ENCODE measurements at places on chromosomes 5 and 9. TPM values are rescaled to one million over a fixed set of nuclear protein-coding genes. Genes with fewer than 3 reads are reported as not detected.
A peak's percentile ranks its signal among the peaks of the same experiment; 100 is the strongest.

Gene MATR3
- total RNA-seq = 355 TPM

- DNase-seq = peak; percentile 22
Measured at GRCh38 chr5:121762426-121762825, 89.3 kb upstream of the FTMT start.

- no peak for DNase-seq
Measured at GRCh38 chr9:113990570-113990907, 87.6 kb downstream of the AMBP start.

DNA sequence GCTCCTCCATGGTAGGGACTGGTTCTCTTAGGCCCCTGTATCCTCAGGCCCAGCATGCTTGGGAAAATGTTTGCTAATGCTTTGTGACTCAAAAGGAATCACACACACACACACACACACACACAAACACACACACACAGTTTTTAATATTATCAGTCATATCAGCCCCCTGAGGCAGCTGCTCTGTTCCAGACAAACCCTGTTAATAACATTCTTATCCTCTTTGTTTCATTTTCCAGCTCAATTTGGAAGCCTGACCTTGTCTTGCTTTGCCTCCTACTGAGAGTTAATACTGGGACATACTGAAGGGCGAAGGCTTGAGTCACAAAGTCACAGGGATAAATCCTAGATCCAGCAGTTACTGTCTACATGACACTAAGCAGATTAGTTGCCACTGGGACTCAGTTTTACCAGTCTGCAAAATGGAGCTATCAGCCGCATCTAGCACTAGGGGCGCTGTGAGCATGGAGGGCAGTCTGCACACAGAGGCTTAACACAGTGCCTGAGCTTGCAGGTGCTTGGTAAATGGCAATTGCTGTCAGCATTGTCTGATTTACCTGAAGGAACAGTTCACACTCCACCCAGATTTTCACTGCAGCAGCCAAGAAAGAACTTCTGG, 37.1 kb upstream of the KCNMB1 start:
- DNase-seq = no peak

Gene C5orf24
- total RNA-seq = 67.0 TPM

Gene FREM1
- total RNA-seq = 27.7 TPM

GRCh38 chr9:114894609-114895433, 35.6 kb downstream of the TNFSF8 start:
- DNase-seq = peak; percentile 57

Gene ECSCR
- 0.27 TPM for total RNA-seq

Gene SPOCK1
- total RNA-seq = 7.7 TPM

DNA sequence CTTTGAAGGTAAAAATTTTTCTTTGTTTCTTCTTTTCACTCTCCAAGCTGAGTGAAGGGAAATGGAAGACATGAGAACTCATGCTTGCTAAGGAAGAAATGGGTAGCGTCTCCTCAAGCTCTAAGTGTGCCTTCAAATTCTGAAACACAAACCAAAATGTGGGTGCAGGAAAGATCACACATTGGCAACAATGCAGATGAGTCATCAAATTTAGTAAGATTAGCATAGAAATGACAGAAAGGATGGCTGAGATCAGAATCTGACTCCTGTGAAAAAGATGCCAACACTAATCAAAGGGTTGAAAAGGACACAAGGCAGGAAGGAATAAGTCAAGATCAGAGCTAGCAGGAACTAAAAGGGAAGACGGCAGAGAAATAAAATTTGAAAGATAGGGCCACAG, 61.1 kb upstream of the ZNF462 start:
- DNase-seq = no peak

Gene OBP2B
- total RNA-seq = not detected

DNA sequence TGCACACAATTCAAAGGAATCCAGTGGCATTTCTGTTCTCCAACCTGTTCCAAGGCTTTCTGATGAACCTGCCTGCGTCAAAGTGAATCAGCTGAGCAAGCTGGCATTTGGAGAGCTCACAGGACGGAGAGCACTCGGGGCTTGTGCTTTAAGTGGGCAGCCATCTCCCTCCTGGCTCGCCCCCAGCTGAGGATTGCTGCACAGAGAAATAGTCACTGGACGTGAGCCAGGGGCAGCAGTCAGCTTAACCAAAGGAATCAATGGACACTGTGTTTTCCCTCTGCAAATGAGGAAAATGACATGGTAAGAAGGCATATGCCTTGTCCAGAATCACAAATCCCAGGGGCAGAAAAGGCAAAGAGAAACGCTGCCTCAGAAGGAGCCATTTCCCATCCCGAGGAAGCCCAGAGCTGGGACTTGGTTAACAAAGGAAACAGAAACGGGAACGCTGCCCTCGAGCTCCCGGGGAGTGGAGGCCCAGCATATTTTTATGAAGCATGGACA, 299.4 kb downstream of the ZSWIM6 start:
- peak; percentile 21 for DNase-seq

DNA sequence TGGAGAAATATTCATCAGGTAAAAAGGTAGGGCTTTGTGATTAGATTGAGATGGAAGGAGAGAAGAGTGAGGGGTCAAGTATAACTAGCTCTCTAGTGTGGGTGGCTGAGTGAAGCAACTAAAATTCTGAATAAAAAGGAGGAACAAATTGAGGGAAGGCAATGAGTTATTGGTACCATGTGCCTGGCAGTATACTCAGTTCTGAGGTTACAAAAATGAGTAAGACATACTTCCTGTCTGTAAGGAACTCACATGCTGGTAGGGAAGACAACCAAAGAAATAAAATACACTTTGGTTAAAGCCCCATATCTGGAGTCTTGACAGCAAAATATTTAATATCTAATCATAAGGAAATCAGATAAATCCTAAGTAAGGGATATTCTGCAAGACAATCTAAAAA, 476.8 kb upstream of the C9orf72 start:
- DNase-seq = no peak

DNA sequence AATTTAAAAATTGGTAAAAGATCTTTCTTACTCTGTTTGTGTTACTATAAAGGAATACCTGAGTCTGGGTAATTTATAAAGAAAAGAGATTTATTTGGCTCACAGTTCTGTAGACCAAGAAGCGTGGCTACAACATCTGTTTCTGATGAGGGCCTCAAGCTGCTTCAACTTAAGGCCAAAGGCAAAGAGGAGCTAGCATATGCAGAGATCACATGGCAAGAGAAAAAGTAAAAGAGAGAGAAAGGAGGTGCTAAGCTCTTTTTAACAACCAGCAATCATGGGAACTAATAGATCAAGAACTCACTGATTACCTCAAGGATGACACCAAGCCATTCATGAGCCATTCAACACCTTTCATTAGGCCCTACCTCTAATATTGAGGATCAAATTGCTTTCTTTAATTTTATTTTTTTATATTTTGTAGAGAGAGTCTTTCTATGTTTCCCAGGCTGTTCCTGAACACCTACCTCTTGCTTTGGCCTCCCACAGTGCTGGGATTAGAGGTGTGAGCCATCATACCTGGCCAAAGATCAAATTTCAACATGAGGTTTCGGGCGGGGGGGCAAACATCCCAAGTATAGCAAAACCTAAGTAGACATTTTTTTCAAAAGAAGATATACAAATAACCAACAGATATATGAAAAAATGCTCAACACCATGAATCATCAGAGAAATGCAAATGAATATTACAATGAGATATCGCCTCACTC, 16.0 kb upstream of the SHC3 start:
- DNase-seq = no peak

Gene MROH2B
- total RNA-seq = not detected

- no peak for DNase-seq
Measured at GRCh38 chr5:116750631-116751580, 176.3 kb upstream of the SEMA6A start.

DNA sequence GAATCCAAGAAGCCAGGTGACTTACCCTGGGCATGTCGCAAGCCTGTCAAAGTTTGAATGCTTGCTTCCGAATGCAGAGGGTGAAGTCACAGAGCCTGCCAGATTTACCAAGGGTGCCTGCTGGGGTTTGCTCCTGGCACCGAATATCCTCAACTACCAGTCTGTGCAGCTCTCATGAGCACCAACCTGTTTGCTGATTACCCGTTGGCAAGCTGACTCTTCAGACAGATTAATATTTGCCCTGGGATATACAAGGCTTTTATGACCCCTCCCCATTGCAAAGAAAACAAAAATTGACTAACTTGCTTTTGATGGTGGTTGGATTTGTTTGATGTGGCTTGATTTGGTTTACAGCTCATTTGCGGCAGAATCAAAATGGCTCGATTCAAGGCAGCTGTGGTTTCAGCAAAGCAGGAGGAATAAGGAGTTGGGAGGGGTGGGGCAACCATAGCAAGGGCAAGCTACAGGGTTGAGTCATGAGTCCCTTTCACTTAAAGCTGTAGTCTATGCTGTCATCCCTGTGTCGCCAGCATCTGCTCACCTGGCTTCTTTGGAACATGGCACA, 82.3 kb upstream of the AGXT2 start:
- peak; percentile 20 for DNase-seq

DNA sequence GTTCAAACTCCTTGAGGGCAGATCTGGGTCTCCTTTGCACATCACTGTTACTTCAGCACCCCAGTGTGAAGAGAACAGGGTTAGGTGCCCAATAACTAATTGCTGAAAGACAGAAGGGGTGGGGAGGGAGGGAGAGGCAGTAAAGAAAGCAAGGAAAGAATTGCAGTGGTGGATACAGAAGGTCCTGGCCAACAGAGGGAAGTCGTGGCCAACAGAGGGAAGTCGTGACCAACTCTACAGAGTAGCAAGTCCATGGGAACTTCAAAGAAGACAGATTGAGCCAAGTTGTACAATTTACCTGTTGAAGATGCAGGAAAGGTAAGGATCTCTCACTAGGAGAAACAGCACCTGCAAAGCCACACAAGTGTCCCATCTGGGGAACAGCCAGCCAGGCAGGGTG, 27.0 kb downstream of the CCNJL start:
- no peak for DNase-seq

DNA sequence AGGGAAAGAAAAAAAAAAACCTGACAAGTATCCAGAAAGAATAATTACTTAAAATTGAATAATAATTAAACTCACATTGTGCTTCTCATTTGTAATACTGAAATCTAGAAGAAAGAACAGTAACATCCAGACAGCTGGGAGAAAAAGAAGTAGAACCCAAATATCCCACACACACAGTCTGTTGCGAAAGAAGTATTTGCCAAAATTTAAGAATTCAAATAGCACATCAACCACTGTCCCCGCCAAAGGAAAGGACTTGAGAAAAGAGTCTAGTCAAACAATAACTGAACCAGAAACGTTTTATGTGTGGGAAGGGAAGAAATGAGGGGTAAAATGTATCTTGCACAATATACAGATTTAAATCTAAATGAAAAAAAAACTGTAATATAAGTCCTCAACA, 202.8 kb downstream of the MLLT3 start:
- no peak for DNase-seq

Gene PCDHA9
- 2.5 TPM for total RNA-seq

GRCh38 chr5:80631278-80632259, 22.9 kb upstream of the MSH3 start:
- no peak for DNase-seq

DNA sequence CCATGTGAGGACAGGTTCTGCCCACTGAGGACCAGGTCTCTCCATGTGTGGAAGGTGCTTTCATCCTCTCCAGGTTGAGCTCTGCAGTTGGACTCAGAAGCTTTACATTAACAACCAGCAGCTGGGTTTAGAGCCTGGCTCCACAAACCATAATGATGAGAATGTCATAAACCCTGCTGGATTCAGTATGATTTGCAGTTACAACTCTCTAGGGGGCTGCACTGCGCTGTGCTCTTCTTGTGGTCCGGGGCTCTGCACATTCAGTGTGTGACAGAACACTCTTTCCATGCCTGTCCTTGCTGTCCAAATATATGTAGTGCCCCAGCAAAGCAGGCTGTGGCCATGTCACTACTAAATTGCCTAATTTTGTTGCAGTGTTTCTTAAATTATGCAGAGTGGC, 334.3 kb downstream of the ICE1 start:
- no peak for DNase-seq

Gene TIMD4
- 0.28 TPM for total RNA-seq

Gene CARTPT
- 3.3 TPM for total RNA-seq

DNA sequence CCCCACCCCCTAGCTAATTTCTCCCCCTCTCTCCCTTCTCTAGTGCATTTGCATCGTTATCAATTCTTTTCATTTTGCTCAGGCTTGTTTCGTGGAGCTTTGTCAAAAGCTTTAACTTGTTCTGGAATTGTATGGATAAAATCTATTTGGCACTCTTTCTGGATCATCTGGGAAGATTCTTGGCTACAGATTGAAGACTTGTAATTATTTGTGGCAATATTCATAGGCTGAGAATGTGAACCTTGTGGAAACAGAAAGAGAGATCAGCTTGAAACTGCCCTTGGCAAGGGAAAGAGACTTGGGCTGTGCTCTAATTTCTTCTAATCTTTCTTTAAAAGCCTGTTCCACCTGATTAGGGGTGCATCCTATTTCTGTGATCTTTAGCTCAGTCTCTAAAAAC, 340.6 kb upstream of the DAB2 start:
- no peak for DNase-seq

Gene TCF7
- 7.5 TPM for total RNA-seq

GRCh38 chr5:124744170-124744971, 2.1 kb downstream of the ZNF608 start:
- peak; percentile 51 for DNase-seq

GRCh38 chr5:123752552-123753179, 240.7 kb downstream of the CSNK1G3 start:
- DNase-seq = peak; percentile 36

DNA sequence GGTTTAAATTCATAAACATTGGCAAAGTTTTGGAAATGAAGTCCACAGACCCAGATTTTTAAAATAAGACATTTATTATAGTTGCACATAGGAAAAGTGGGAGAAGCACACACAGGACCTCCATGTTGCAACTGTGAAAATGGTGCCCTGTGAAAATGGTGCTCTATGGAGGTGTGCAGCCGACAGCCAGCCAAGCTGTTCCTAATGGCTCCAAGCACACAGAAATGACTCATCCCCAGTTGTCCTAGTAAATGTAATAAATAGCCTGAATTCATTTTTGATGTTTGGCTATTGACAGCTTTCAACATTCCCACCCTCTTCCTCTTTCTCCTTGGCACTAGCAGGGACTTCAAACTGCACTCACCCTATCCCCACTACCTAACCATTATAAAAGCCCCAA, 590.9 kb downstream of the CAAP1 start:
- DNase-seq = no peak

Gene FUT7
- total RNA-seq = not detected

Gene CTNND2
- 30.3 TPM for total RNA-seq

DNA sequence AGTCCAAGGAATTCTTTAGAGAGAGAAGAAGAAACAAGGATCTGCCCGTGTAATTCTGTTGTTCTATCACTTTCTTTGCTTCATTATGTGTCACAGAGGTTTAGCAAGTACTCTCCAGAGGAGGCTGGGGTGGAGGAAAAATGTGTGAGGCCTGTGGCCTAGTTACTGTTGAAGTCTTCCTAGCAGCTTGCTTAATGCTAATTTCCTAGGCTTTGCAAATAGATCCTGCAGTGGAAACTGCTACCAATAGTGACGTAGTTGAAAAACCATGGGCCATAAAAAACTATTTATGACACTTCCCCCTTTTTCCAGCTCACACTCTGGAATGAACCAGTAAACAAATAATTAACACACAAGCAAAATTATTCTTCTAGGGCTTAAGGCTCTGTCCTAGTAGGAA, 27.0 kb upstream of the C9orf72 start:
- DNase-seq = peak; percentile 13

All from hepatocyte (in vitro differentiated cells).